ENCODE measurements at places on chromosomes 16 and 17. TPM values are rescaled to one million over a fixed set of nuclear protein-coding genes. Genes with fewer than 3 reads are reported as not detected.
A peak's percentile ranks its signal among the peaks of the same experiment; 100 is the strongest.

The NPIPA7 gene
- total RNA-seq, result not detected

The FBXW10 gene
- not detected for total RNA-seq

The SLC5A10 gene
- total RNA-seq, result not detected

DNA sequence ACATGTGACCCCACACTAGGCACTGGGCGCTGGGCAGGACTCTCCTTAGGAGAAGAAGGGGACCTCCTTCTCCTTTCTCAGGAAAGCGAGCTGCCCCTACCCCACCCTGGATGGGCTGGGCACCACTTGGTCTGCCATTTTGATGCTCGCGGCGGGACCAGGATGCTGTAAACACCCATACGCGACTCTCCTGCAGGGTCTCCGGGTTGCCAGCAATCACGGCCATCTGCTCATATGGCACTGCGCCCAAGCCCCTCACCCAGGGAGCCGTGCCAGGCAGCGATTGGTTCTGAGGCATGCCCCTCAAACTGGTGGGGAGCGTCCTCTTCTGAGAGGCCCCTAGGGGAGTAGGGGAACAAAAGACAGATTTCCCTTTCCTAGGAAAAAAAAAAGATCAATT, 99.0 kb downstream of the C16orf78 start:
- H3K27ac ChIP-seq, result no peak overlapping the region
- no peak overlapping the region for H3K4me3 ChIP-seq
- H3K27me3 ChIP-seq, result no peaks in the 10 kb centered on the region
- no peaks in the 10 kb centered on the region for H3K4me1 ChIP-seq
- DNase-seq, result no peak

GRCh38 chr17:9177212-9177611, 155.9 kb downstream of the NTN1 start:
- no peaks in the 10 kb centered on the region for H3K4me1 ChIP-seq
- no peak overlapping the region for H3K4me3 ChIP-seq
- no peak for DNase-seq
- H3K27me3 ChIP-seq, result no peaks in the 10 kb centered on the region
- H3K36me3 ChIP-seq, result no peaks in the 10 kb centered on the region

DNA sequence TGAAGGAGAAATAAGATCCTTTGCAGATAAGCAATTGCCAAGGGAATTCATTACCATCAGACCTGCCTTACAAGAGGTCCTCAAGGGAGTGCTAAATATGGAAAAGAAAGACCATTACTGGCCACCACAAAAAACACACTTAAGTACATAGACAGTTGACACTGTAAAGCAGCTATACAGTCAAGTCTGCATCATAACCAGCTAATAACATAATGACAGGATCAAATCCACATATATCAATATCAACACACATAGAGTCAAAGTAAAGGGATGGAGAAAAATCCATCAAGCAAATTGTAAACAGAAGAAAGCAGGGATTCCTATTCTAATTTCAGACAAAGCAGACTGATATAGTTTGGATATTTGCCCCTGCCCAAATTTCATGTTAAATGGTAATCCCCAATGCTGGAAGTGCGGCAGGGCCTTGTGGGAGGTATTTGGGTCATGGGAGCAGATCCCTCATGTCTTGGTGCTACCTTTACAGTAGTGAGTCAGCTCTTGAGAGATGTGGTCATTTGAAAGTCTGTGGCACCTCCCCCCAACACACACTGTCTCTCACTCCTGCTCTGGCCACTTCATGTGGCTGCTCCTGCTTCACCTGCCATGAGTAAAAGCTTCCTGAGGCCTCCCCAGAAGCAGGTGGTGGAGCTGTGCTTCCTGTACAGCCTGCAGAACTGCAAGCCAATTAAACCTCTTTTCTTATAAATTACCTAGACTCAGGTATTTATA, 32.8 kb downstream of the TANC2 start:
- H3K27ac ChIP-seq, result no peak overlapping the region
- H3K4me1 ChIP-seq, result no peaks in the 10 kb centered on the region
- H3K36me3 ChIP-seq, result no peaks in the 10 kb centered on the region
- no peak overlapping the region for H3K4me3 ChIP-seq
- no peak for DNase-seq

- H3K27me3 ChIP-seq, result no peaks in the 10 kb centered on the region
- no peaks in the 10 kb centered on the region for H3K36me3 ChIP-seq
- H3K4me3 ChIP-seq, result peak overlapping the region; percentile 75
- DNase-seq, result no peak
- H3K27ac ChIP-seq, result peak overlapping the region; percentile 87
- peaks cover 9% of the 10 kb centered on the region for H3K4me1 ChIP-seq
These were observed 971 bp downstream of the MINK1 start for GRCh38 chr17:4833941-4834680.

DNA sequence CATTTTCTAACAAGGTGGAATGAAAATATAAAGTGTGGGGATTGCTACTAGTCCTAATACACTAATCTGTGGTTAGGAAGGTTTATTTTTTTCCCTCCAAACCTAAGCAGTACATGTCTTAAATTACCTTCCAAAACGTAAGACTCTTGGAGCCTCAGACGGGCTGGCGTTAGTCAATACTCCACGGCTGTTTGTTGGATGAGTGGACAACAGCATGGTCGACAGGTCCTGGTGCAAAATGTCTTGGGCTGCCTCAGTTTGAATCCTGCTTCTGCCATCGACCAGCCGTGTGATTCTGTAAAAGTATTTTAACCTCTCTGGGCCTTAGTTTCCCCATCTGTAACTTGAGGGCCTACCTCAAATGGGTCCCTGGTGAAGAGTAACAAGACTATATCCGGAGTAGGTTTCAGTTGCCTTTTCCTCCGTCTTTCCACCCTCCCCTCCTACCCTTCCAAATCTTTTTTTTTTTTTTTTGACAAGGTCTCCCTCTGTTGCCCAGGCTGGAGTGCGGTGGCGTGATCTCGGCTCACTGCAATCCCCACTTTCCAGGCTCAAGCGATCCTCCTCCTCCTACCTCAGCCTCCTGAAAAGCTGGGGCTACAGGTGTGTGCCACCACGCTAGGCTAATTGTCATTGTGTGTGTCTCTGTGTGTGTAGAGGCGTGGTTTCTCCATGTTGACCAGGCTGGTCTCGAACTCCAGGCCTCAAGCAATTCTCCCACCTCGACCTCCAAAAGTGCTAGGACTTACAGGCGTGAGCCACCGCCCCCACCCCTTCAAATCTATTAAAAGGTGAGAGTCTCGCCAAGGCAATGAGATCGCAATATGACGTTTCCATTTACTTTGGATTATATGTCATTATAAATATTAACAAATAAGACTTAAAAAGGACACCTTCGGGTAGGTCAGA, 5.8 kb downstream of the SCGB1C2 start:
- no peak overlapping the region for H3K4me3 ChIP-seq
- peak; percentile 57 for DNase-seq
- no peak overlapping the region for H3K27ac ChIP-seq
- no peaks in the 10 kb centered on the region for H3K36me3 ChIP-seq
- H3K4me1 ChIP-seq, result no peaks in the 10 kb centered on the region
- no peaks in the 10 kb centered on the region for H3K27me3 ChIP-seq

DNA sequence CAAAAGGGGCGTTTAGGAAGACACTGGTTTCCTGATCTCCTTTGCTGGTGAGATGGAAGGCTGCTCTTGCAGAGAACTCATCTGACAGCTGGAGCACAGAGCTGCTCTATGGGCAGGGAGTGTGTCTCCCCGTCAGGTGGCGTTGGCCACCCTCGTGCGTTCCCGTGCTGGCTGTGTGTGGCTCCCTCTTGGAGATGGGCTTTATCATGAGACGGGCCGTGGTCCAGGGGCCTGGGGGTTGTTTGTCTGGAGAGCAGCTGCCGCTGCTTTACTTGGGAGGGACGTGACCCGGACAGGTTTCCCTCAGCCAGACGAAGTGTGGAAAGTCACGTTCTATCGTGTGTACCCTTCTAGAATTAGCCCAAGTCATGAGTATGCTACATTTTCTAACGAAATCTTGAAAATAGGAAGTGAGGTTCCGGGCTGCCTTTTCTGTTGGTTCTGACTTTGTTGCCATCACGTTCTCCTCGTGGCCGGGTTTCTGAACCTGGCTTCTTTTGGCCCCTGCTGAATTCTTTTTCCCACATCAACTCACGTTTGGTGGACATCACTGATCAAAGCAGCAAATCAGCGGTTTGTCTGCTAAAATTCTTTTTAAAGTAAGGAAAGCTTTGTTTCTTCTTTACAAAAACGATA, 105.6 kb upstream of the CHMP6 start:
- no peaks in the 10 kb centered on the region for H3K4me1 ChIP-seq
- no peaks in the 10 kb centered on the region for H3K27me3 ChIP-seq
- H3K27ac ChIP-seq, result no peak overlapping the region
- no peak for DNase-seq

- DNase-seq, result no peak
- no peak overlapping the region for H3K27ac ChIP-seq
- H3K36me3 ChIP-seq, result no peaks in the 10 kb centered on the region
- H3K4me1 ChIP-seq, result no peaks in the 10 kb centered on the region
- H3K4me3 ChIP-seq, result no peak overlapping the region
These were observed 47.8 kb upstream of the FBXO47 start for GRCh38 chr17:39014795-39015545.

DNA sequence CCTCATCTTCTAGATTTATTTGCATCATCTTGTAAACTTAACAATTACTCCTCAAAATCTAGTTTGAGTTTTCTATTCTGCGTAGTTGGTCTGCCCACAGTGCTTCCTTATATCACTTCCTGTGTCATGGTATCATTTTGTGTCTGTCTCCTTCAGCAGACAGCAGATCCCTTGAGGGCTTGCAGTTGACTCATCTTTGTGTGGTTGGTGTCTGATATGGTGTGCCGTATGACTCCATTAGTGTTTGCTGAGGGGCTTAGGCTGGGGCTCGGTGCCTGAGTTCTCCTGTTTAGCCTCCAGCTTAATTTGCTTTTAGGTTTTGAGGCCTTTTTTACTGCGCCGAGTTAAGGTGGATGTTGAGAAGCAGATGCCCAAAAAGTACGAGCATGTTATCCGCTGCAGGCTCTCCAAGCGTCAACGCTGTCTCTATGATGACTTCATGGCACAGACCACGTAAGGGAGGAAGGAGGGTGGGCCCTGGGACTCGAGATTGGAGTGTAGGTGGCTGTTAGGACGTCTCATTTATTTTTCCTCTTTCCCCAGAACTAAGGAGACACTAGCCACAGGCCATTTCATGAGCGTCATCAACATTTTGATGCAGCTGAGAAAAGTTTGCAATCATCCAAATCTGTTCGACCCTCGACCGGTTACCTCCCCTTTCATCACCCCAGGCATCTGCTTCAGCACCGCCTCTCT, 16.9 kb downstream of the SRCAP start:
- DNase-seq, result no peak
- H3K36me3 ChIP-seq, result peaks cover 95% of the 10 kb centered on the region
- H3K4me1 ChIP-seq, result no peaks in the 10 kb centered on the region

DNA sequence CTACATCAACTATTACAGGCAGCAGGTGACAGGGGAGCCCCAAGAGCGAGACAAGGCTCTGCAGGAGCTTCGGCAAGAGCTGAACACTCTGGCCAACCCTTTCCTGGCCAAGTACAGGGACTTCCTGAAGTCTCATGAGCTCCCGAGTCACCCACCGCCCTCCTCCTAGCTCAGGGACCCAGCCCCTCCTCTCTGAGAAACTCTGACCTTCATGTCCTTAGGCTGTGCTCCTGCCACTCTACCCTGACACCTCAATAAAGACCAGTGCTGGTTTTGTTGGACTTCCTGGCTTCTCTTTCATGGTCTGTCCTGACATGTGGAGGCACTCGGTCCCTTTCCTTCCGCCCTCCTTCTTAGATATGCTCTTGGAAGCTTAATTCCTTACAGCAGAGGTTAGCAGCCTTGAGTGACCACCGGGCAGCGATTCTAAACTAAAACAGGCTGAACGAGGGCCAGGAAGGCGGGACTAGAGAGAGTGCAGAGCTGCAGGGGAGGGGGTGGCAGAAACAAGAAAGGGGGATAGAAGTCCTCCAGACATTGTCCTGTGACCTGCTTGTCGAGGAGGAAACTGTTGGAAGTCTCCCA, 915 bp downstream of the AHSP start:
- H3K4me1 ChIP-seq, result no peaks in the 10 kb centered on the region
- no peaks in the 10 kb centered on the region for H3K36me3 ChIP-seq
- H3K27ac ChIP-seq, result no peak overlapping the region
- DNase-seq, result no peak
- H3K4me3 ChIP-seq, result peak overlapping the region; percentile 47
- no peaks in the 10 kb centered on the region for H3K27me3 ChIP-seq

GRCh38 chr16:2603165-2604015, 65.6 kb downstream of the PDPK1 start:
- H3K27ac ChIP-seq, result peak overlapping the region; percentile 77
- H3K27me3 ChIP-seq, result no peaks in the 10 kb centered on the region
- peak overlapping the region; percentile 73 for H3K4me3 ChIP-seq

- H3K27me3 ChIP-seq, result no peaks in the 10 kb centered on the region
- peaks cover 14% of the 10 kb centered on the region for H3K4me1 ChIP-seq
- H3K36me3 ChIP-seq, result peaks cover 7% of the 10 kb centered on the region
- DNase-seq, result no peak
- no peak overlapping the region for H3K4me3 ChIP-seq
These were observed 1.9 kb downstream of the ARL16 start for GRCh38 chr17:81681672-81682071.

DNA sequence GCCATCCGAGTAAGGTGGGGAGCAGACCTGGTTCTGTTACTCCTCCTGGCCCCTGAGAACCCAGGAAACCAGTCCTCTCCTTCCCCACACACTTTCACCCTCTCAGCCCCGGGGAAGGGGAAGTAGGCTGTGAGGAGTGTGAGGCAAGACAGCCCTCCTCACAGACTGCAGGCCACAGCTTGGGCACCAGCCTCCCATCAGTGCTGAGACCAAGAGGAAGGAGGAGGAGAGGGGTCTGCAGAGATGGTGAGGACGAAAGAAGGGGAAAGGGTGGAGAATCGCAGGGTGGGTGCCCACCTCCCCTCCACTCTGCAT, 7.0 kb downstream of the G6PC3 start:
- no peak overlapping the region for H3K4me3 ChIP-seq
- no peak for DNase-seq
- peaks cover 83% of the 10 kb centered on the region for H3K36me3 ChIP-seq
- H3K27me3 ChIP-seq, result no peaks in the 10 kb centered on the region

DNA sequence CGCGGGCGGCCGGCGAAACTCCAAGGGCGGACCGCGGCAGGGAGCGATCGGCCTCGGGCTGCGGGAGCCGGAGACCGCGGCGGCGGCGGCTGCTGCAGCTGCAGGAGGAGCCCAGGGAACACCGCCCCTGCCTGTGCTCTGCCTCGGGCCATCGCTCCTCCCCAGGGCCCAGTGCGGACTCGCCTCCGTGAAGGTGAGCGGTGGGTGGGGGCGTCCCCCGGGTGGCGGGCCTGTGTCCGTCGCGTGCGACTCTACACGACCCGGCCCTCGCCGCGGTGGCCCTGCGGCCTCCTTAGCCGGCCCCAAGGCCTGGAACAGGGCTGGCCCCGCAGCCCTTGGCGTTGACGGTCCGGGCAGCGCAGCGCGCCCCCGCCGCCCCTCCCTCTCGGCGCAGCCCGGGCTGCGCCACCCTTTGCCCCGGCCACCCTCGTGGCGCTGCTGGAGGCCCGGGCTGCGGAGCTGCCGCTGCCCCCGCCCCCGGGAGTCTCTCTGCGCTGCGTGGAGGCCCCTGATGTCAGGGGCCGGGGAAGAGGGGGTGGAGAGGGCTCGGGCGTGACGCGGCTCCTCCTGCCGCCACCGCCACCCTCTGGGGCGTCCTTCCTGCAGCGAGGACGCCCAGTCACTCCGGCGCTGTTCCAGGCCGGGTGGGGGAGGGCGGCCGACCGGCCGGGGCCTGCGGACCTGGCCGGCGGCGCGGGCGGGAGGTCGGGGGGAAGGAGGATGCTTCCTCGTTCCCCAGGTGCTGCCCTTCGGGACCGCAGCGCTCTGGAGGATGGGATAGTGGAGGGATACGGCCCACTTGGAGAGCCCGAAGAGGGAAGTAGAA, 485 bp downstream of the DYNLL2 start:
- H3K27ac ChIP-seq, result peak overlapping the region; percentile 90
- H3K36me3 ChIP-seq, result peaks cover 15% of the 10 kb centered on the region
- peak overlapping the region; percentile 76 for H3K4me3 ChIP-seq

All from ascending aorta (tissue), 2 donors.